ENCODE measurements at places on chromosomes 1 and 21.
A peak's percentile ranks its signal among the peaks of the same experiment; 100 is the strongest.

GRCh38 chr1:22808676-22809483 is 98.2 kb downstream of the EPHB2 start:
- DNase-seq = no peak

DNA sequence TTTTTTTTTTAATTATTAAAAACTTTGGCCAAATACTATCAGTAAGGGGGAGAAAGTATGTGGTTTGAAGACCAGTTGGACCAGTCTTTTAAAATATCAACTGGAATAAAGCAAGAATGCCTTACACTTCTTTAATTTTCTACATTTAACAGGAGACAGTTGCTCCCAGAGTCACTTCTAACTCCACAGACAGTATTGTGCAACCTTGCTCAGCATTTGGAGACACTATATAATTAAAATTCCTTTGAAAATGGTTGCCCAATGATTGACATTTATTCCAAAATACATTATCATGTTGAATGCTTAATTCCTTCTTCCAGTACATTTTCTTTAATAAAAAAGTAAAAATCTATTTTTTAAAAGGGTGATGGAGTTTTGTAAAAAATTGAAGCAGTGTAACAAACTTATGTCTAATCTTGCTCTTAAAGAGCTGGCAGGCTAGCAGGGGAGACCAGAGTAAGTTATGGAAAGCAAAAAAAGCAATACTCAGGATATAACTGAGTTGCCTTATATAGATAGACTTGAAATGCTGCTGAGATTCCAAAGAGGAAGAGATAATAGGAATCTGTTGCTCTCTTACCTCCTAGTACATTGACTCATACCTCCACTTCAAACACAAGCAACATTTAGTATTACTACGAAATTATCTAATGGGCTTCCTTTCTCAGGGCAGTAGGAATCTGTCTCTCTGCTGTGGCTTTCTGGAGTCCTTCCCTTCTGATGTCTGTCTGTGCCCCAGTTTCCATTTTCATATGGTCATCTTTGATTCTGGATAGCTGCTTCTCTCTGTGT is 69.7 kb upstream of the RGL1 start:
- DNase-seq = no peak

- DNase-seq = no peak
Observed at GRCh38 chr21:37870221-37870620, 46.0 kb downstream of the KCNJ6 start.

DNA sequence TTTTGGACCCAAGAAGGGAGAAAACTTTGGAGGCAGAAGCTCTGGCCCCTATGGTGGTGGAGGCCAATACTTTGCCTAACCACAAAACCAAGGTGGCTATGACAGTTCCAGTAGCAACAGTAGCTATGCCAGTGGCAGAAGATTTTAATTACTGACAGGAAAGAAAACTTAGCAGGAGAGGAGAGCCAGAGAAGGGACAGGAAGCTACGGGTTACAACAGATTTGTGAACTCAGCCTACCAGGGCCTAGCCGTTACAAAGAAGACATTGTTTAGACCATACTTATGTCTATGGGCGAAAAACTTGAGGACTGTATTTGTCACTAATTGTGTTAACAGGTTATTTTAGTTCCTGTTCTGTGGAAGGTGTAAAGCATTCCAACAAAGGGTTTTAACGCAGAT is 10.4 kb upstream of the ACOT11 start:
- DNase-seq = no peak

DNA sequence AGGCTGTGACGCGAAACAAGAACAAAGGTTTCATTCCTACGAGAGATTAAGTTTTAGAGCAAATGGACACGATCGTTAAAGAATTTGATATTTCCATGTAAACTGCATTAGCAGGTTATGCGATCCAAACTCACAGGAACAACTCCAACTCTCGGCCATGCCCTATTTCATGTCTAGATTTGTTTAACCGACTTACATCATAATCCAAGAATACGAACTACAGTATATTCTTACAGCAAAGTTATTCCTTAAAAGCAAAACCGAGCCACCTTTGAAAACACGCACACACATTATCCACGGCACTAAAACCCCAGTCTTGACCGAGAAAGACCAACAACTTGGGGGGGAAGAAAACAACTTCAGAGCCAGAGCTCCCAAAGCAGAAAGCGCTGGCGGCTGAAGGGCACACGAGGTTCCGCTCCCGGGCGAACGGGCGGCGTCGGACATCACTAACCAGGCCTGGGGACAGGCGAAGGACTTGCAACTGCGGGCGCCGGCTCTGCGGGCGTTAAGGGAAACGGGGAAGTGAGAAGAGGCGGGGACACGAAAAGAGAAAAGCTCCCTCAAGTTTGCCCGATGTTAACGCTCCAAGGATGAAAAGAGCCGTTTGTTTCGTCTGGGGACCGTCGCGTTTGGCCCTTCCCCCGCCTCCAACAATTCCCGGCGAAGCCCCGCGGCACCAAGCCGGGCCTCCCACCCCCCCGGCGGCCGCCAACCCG is 690 bp downstream of the B3GALNT2 start:
- peak; percentile 72 for DNase-seq

GRCh38 chr1:94270801-94271203 is 33.4 kb upstream of the ARHGAP29 start:
- no peak for DNase-seq

- no peak for DNase-seq
Observed at GRCh38 chr1:92191726-92192125, 26.0 kb upstream of the C1orf146 start.

DNA sequence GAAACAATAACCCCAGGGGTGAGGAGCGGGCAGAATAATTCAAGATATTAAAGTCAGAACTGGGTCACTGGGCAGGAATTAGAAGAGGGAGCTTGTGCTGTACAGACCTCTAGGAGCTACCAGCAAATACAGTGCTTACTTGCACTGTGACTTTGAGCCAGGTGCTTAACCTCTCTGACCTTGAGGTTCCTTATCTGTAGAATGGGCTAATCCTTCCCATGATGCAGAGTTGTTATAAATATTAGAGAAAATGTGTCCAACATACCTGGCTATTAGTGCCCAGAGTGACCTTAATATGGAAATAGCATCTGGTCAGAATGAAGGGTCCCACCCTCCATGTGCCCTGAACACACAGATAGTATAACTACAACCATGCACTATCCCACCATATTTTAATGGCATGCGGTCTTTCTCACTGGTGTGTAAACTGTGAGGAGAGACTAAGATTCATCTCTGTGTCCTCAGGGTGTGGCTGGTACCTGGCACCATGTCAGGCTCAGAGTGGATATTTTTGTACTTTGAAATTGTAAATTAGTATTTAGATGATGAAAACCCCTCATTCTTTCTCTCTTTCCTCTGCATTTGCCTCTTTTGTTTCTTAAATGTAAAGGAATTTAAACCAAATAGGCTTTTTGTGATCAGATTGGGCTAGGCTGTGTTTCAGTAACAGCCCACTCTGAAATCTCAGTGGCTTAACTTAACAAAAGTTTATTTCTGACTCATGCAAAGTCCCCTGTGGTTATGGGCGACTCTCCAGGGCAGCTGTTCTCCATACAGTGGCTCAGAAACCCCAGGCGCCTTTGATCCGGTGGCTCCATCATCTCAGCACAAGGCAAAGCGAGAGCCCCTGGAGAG is 60.0 kb upstream of the ROR1 start:
- no peak for DNase-seq

DNA sequence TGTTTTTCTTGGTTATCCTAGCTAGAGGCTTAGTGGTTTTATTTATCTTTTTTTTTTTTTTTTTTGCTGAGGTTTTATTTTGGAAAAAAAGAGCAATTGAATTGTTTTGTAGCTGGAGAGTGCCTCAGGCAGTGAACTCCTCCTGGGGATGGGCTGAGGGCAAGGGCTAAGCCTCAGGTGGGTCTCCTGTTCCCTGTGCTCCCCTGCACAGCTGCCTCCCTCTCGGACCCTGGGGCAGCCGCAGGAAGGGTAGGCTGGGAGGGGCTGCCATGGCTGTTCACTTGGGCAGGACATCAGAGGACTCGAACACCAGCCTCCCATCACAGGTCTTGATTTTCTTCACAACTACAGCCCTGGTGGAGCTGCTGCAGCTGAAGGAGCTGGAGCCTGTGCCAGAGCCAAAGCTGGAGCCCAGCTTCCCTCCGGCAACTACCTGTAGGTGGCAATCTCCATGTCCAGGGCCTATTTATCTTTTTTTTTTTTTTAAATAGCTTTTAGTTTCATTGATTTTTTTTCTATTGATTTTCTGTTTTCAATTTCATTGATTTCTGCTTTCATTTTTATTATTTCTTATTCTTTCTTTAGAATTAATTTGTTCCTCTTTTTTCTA is 28.9 kb downstream of the LEPR start:
- DNase-seq = no peak

DNA sequence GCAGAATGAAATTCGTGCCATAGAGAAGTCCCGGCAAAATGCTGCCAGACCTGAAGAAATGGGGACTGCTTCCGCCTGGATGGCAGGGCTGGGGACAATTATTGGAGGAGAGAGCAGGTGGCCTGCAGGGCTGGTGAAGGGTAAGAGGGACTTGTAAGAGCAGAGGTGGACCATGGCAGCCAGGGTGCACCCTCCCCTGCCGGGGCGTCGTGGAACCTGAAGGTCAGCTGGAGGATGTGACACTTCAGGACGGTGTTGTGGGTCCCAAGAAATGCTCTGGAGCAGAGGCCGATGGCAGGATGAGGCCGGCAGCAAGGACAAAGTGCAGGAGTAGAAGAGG is 40.3 kb downstream of the RIPK4 start:
- no peak for DNase-seq

- no peak for DNase-seq
Observed at GRCh38 chr1:102466487-102466886, 469.8 kb upstream of the OLFM3 start.

DNA sequence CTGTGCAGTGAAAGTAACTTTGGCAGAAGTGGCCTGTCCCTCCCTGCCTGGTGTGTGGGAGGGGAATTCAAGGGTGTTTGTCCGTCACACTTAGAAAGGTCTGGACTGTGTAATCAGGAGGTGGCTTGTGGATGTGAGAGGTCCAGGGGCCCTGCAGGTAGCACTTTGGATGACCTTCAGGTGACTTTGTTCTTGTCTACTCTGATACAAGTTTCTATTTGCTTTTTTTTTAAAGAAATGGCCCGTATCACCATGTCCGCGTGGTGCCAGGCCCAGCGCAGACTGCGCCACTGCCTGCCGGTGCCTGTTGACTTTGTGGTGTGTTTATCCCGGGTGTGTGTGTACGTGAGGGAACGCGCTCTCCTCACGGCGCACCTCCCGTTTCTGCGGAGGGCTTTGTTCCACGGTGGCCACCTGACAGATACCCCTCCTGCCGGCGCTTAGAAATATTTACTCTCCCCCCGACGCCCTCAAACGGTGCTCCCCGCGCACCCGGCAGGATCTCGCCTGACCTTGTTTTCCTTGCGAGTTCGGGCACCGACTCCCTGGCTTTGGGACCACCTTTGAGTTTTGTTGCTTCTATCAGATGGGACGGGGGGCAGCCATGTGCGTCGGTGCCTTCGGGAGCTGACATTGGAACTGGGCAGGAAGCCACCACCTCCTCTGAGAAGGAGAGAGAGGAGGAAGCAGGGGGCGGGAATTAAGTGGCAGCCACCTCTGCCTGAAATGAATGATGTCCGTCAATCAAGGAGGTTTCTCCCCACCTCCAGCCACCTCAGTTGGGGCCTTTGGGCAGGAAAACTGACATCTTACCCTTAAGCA is 119.4 kb downstream of the PRDM16 start:
- no peak for DNase-seq

- no peak for DNase-seq
Observed at GRCh38 chr1:20950679-20951078, 163.6 kb upstream of the HP1BP3 start.

GRCh38 chr1:246364415-246364941 is 142.6 kb downstream of the SMYD3 start:
- no peak for DNase-seq

DNA sequence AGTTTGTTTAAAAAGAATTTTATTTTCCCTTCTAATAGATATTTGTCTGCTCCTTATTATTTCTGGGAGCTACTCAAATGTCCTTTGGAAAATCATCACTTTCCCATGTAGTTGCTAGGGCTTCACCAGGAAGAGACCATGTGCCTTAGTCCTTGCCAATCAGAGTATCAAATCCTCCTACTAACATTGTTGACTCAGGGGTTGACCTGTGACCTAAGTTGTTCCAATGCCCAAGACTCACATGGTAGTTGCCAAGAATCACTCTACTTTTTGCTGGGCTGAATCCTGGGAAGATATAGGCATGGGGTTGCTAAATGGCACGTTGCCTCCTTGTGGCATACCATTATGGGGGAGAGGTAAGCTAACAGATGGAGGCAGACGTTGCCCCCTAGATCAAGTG is 58.2 kb upstream of the FOXD3 start:
- no peak for DNase-seq

GRCh38 chr1:167790117-167790516 is 68.3 kb downstream of the MPZL1 start:
- no peak for DNase-seq

GRCh38 chr1:109667452-109668122 is at the start of gene GSTM2:
Gene GSTM2, plus strand, starts transcription at chr1:109668057. Its CDS starts 59 bp downstream, at chr1:109668116.
- no peak for DNase-seq

- no peak for DNase-seq
Observed at GRCh38 chr21:44657635-44658540, at the start of gene KRTAP12-3. Gene KRTAP12-3, plus strand, starts transcription at chr21:44657932. Its CDS starts 48 bp downstream, at chr21:44657980.

DNA sequence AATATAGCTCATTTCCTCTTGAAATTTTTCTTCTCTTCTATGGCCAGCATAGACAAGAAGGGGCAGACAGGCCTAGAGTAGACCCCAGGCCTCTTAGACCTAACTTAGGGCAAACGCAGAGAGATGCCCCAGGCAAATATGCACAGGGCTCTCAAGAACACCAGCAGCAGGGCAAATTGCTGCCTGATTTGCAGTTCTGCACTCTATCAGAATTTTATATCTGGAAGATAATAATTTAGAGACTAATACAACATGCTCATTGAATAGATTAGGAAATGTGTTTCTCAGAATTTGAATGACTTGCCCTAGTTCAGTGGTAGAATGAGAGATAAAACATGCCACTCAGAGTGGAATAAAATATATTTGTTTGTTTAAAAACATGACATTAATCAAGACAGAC is 200.4 kb upstream of the ADGRL2 start:
- no peak for DNase-seq

DNA sequence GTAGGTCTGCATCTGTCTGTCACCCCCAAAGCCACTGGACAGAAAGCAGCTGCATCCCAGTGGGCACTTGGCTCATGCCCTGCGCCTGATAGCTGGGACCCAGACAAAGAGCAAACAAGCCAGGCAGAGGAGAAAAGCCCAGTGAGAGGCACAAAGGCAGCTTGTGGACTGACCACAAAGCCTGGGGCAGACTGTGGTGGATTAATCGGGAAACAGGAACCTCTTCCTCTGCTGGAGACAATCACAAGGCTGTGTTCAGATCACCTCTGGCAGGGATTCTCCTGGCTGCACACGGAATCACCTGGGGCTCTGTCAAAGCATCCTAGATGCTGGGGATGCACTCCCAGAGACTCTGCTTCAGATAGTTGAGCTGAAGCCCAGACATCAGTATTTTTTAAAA is 15.2 kb upstream of the GJB5 start:
- no peak for DNase-seq

GRCh38 chr21:16086936-16087335 is 357.2 kb downstream of the USP25 start:
- DNase-seq = no peak

- no peak for DNase-seq
Observed at GRCh38 chr1:77672374-77672773, 10.1 kb downstream of the ZZZ3 start.

- DNase-seq = peak; percentile 74
Observed at GRCh38 chr21:35333831-35334618, 284.9 kb upstream of the RUNX1 start.

- DNase-seq = no peak
Observed at GRCh38 chr1:201631037-201631436, 92.1 kb downstream of the NAV1 start.

Measured in KBM-7 (cell line).